ENCODE measurements at places on chromosomes 3 and 15. TPM values are rescaled to one million over a fixed set of nuclear protein-coding genes. Genes with fewer than 3 reads are reported as not detected.

The JAGN1 gene
- 19.7 TPM for total RNA-seq

GRCh38 chr15:100205549-100206295 is 136.1 kb downstream of the ADAMTS17 start:
- no peak for DNase-seq

DNA sequence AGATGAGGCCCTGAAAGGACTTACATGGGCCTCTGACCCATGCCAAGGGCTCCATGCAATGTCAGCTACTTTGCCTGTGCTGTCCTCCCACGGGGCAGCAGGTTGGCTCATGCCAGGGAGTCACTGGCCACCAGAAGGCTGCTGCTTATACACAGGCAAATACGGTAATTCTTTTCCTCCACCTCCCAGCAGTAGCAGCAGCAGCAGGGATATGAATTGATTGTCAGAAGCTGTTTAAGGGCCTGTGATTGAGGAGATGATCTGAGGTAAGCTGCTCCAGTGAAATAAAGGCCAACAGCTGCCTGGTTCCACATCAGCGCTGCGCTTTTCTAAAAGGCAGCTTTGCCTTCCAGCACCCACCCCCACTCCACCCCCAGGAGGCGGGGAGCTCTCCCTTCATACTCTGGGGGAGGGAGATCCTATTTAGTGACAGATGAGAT is 250.5 kb downstream of the SHQ1 start:
- no peak for DNase-seq

- no peak for DNase-seq
Observed at GRCh38 chr3:59968513-59969045, 918.8 kb upstream of the CFAP20DC start.

- DNase-seq = no peak
Observed at GRCh38 chr3:180358179-180358578, 243.8 kb upstream of the TTC14 start.

DNA sequence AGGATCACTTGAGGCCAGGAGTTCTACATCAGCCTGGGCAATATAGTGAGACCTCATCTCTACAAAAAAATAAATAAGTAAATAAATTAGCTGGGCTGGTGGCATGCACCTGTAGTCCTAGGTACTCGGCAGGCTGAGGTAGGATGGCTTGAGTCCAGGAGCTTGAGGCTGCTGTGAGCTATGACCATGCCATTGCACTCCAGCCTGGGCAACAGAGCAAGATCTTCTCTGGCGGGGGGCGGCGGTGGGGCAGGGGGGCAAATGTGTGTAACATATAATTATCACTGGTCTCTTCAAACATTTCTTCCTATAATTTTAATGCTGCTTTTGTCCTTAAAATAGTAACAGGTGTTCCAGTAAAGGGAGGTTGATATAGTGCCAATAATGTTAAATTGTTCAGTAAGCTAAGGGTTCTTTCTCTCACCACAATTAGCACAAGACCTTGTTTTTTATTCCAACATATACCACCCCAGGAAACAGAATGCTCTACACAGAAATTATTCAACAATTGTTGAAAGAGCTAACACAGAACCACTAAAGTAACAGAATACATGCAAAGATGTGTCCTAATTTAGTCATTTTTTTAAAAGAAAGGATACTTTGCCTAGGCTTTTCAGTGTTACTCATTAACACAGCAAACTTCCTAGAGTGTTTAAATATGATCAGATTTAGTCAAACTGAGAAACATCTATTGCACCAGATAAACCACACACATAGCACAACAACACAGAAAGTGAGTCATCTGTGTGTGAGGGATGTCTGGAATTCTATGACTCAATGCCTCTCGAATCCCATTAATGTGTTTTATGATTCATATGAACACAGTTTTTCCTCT is 29.1 kb downstream of the ANKRD28 start:
- no peak for DNase-seq
